Stimulated activated CD8-positive, alpha-beta memory T cell treated with anti-CD3 and anti-CD28 coated beads, Interleukin-15, amount 100 ng/mL, for 1 hour (primary cell): ENCODE measurements at places on chromosomes 1 and 21.

- no peak for DNase-seq
Observed at GRCh38 chr1:22221233-22221780, 78.4 kb upstream of the WNT4 start.

DNA sequence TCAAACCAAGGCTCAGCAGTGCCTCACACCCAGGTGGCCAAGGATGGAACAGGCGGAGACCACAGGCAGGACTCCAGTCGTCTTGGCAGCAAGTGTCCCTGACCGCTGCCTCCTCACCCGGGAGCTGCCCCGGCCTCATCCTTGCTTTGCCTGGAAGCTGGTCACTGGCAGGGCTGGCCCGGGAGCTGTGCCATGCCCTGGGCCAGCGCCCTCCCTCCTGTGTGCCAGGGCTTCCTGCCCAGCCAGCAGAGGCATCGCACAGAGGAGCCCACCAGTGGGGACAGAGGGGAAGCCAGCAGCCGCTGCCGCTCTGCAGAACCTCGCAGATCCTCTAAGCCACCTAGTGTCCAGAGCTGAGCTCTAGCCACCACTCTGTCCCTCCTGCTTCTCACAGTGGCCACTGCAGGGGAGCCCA is 7.8 kb downstream of the CASZ1 start:
- no peak for DNase-seq

DNA sequence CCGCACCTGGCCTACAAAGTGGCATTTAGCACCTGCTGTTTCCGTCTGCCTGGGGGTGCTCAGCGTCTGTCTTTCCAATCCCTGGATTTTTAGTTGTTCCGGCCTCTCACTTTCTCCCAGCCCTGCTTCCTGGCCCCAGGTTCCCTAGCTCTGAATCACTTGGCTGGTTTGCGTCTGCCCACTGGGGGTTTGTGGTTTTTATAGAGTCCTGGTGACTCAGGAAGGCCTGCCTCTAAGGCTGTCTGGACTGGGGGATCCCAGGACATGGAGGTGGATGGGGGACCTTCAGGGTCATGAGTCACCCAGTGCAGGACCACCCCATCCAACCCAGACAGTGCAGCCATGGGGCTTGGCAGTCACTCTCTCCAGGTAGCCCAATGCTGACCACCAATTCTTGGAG is 53.5 kb downstream of the MRPL37 start:
- DNase-seq: no peak

DNA sequence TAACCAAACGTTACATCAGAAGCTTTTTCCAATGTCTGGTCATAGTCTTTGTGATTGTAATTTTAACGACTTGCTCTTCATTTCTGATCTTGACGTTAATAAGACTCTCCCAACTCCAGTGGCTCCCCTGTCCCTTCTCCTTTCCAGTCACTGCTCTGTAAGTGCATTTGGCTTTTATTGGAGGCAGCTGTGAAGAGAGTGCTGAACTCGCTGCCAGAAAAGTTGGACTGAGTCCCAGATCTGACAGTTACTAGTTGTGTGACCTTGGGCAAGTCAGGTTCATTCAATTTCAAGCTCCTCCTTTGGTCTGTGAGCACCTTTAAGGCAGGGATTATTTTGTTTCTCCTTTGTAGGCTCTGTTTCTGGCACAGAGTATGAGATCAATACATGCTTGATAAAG is 109.6 kb upstream of the TSPAN2 start:
- DNase-seq: no peak

GRCh38 chr1:226751703-226752102 is 12.6 kb upstream of the ITPKB start:
- no peak for DNase-seq
